C1 segment of cervical spinal cord (tissue), 14 donors: ENCODE measurements at places on chromosomes 1 and 21.

- DNase-seq = peak; percentile 34
Observed at GRCh38 chr1:55155522-55155921, 59.6 kb downstream of the USP24 start.

GRCh38 chr1:164718821-164719220, 159.8 kb downstream of the PBX1 start:
- no peak for DNase-seq

- DNase-seq = no peak
Observed at GRCh38 chr1:193846876-193847604, 660.6 kb upstream of the B3GALT2 start.

- DNase-seq = no peak
Observed at GRCh38 chr1:173426057-173426456, 51.1 kb upstream of the PRDX6 start.
